Left lung (tissue), 14 donors: ENCODE measurements at places on chromosomes 5 and 9. TPM values are rescaled to one million over a fixed set of nuclear protein-coding genes. Genes with fewer than 3 reads are reported as not detected.

- no peak for DNase-seq
These were observed 27.5 kb upstream of the SERINC5 start for GRCh38 chr5:80283360-80283759.

DNA sequence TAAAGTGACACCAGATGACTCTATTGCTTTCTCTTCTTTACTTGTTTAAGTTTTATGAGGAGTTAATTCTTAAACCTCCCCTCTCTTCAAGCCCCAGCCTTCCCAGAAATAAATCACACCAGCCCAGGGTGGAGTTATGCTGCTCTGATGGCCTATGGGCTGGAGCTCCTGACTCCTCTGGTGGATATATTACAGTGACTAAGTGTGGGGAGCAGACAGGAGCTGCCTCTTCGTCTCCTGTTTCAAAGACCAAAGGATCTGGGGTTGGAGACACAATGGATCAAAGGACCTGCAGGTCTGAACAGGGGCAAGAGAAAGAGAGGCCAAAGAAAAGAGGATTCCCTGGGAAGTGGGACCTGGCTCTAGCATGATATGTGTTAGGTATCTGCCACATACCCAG lies 312.0 kb upstream of the MSX2 start:
- DNase-seq = no peak

DNA sequence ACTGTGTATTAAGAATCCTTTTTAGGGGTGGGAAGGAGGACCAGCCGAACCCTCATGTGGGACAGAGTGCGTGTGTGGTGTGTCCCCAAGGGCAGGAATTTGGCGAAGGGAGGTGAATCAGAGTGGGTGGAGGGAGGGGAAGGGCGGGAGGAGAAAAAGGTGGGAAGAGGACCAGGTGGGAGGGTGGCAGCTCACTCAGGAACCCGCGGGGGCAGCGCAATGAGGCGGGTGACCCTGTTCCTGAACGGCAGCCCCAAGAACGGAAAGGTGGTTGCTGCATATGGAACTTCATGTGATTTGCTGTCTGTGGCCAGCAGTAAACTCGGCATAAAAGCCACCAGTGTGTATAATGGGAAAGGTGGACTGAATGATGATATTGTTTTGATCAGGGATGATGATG lies 8.8 kb upstream of the POLR1E start:
- DNase-seq = no peak

GRCh38 chr5:165029099-165029870 lies 1523.9 kb downstream of the MAT2B start:
- no peak for DNase-seq

GRCh38 chr5:140128376-140128775 lies 2.6 kb downstream of the IGIP start:
- no peak for DNase-seq

- no peak for DNase-seq
These were observed 28.0 kb upstream of the TAF11L2 start for GRCh38 chr5:17470064-17470463.

DNA sequence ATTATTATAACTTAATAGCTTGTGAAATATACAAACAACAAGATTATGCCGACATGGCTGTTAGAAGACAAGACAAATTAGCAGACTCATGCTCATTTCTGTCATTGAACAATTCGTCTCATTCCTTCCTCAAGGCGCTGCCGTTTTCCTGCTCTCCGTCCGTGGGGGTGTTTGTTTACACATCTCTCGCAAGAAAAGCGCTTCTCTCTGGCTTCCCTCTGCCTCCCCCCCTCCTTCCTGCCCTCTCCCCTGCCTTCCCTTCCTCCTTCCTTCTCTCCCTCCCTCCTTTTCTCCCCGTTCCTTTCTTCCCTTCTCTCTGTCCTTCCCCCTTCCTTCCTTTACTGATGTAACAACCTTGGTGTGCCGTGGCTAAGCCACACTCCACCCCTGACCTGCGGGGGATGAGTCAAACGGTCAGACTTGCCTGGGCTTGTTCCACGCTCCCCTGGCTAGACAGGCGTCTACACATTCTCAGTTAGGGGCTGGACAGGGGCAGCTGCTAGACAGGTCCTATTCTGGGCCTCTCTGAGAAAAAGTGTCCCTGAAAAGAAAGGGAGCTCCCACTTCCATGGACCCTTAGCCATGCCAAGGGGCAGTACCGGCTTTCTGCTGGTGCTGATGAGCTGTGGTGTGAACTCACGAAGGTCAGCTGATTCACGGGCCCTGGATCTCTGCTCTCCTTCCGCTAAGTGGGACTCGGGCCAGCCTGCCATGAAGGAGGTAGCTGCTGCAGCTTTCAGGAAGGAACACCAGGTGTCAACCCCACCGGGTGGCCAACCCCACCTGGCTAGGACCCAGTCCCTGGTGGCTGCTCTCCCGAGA lies 32.0 kb upstream of the SPTLC1 start:
- peak; percentile 43 for DNase-seq

Gene CHSY3
- 10.1 TPM for total RNA-seq

Gene SGTB
- total RNA-seq = 12.7 TPM

Gene ST8SIA4
- total RNA-seq = 10.2 TPM

Gene GPR21
- total RNA-seq = 0.41 TPM

Gene IL4
- total RNA-seq = not detected

Gene RNF183
- total RNA-seq = not detected

Gene NUTM2F
- total RNA-seq = not detected

Gene GRM6
- not detected for total RNA-seq

Gene JMY
- 6.2 TPM for total RNA-seq
